ENCODE measurements at places on chromosomes 1 and 21.

GRCh38 chr1:37951041-37951782, 4.4 kb upstream of the INPP5B start:
- no peak for DNase-seq

GRCh38 chr1:46197964-46198811, at the start of gene POMGNT1:
TSS of gene POMGNT1 (minus strand) at chr1:46198434. CDS start at chr1:46197821, 613 bp downstream.
- peak; percentile 75 for DNase-seq

DNA sequence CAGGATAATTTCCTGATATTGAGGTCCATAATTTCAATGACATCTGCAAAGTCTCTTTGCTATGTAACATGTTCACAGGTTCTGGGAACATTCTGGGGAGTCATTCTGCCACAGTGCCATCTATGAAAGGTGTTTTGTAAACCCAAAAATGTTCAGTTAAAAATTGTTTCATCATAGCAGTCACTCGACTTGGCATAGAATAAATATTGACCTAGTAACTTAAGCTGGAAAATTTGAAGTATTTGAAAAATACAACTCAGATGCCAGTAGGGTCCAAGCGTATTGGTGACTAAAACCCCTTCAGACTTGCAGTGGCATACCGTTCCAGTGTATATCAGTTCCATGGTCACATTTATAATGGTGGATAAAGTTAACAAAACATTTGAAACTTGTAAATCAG, 6.8 kb downstream of the DESI2 start:
- DNase-seq = no peak

- no peak for DNase-seq
These were observed 49.1 kb upstream of the LAPTM5 start for GRCh38 chr1:30806381-30807317.

DNA sequence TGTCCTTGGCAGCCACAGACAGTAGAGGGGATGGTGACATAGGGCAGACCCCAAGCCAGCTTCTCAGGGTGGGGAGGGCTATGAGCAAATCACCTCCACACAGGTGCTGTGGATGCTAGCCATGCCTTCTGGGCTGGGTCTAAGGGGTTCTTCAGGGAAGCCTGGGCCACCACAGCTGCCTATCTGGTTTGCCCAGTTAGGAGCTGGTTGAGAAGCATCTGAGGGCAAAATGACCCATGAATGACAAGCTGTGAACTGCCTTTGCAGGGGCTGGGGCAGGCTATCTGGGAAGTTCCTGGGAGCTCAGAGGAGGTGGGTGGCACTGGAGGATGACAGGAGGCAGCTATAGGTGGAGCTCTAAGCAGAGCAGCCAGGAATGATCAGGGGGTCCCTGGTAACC, 10.1 kb upstream of the ARHGEF10L start:
- no peak for DNase-seq

GRCh38 chr1:47644212-47644573, 206.3 kb downstream of the FOXD2 start:
- DNase-seq = no peak

DNA sequence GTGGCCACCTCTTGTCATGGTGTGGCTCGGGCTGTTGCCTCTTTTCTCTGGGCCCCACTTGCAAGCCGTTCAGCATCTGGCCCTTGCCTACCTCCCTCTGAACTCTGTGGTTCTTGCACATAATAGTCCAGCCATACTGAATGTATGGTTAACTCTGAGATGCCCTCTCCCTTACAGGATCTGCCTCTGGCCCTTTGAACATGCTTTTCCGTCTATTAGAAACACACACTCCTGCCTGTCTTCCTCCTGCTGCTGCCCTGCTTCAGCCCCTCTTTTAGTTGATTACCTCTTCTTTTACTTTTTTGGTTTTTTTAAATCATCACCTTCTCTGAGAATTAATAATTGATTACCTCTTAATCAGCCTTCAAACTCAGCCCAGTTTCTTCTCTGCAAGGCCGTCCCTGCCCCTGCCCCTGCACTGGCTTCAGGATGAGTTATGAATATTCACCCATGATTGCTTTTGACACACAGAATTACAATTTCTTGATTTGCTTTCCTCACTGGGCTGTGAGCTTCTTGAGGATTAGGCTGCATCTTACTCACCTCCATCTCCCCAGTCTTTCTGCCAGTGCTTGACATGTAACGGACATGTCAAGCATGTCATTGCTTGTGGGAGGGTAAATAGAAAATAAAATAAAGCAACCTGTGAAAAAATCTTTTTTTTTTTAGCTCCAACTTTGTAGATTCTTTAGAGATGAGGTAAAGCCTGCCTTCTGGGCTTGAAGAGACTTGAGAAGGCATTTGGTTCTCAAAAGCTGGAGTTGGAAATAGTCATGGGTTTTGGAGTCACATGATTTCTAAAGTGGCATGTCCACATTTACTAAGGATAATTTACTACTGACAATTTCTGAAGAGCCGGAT, 158.3 kb downstream of the PLXNA2 start:
- DNase-seq = no peak

GRCh38 chr21:39834543-39834942, 32.7 kb upstream of the PCP4 start:
- DNase-seq = no peak

- no peak for DNase-seq
These were observed 1.0 kb upstream of the FAM89A start for GRCh38 chr1:231040800-231041718.

DNA sequence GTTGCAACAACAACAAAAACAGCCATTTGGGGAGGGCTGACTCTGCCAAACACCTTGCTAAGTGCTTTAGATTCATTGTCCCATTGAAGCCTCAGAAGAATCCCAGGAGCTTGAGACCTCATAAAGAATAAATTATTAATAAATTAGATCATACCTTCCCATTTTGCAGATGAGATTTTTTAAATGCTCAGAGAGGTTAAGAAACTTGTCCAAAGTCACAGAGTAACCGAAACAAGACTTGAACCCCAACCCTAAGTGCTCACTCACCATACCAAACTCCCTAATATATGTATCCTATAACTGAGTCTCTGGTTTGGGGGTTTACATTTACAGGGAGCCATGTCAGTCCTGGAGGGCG, 3.6 kb downstream of the CRYBG2 start:
- DNase-seq = no peak

- DNase-seq = no peak
These were observed 15.5 kb downstream of the FYB2 start for GRCh38 chr1:56803561-56804156.

DNA sequence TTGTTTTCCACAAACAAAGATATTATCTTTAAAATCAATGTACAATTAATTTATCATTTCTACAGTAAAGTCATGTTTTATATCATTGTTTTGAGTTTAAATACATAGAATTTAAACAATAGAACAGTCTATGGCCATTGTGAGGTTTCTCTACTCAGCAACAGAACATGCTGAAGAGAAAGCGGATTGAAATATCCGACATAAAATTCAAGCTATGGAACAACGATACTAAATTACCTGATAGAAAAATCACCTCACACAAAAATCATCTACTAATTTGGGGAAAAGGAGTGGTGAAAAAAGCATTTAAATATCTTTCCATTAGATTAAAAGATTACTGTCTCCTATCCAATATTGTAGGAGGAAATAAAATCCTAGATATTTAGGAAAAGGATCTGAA, 12.6 kb downstream of the CDKN2C start:
- no peak for DNase-seq

DNA sequence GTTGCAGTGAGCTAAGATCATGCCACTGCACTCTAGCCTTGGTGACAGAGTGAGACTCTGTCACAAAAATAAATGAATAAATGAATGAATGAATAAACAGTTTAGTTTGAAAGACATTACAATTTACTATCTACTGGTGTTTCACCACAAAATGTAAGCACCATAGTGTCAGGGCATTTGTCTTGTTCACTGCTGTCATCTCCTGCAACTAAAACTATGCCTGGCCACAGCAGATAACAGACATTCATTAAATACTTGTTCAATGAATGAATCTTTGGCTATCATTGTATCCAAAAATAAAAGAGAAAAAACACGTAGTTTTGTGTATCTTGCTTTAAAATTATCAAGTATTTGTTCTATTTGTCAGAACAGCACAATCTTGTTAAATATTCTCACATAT, 32.5 kb downstream of the SASS6 start:
- no peak for DNase-seq

GRCh38 chr1:118209648-118210047, 24.6 kb upstream of the SPAG17 start:
- DNase-seq = no peak

DNA sequence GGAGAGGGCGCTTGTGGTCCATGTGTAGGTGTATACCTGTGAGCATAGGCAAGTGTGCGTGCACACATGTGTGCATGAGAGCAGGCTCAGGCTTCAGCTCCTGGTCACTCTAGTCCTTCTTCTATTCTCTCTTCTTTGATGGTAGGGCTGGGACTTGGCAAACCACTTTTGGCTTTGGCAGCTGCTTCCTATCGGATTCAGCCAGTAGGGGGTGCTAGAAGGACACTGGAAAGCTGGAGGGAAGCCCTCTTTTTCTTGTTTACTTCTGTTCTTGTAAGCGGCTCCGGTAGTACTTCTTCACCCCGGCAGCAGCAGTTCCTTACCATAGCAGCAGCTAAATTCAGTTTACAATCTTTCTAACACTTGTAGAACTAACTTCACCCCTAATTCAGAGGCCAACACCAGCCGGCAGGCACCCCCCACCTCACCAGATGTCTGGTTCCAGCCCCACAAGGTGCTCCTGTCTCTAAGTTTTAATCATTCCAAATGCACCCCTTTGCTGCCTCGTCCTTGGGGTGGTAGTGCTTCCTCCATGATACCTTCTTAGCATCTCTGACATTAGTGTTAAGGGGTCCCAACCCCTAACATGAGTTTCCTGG, 25.1 kb downstream of the NENF start:
- DNase-seq = peak; percentile 22

DNA sequence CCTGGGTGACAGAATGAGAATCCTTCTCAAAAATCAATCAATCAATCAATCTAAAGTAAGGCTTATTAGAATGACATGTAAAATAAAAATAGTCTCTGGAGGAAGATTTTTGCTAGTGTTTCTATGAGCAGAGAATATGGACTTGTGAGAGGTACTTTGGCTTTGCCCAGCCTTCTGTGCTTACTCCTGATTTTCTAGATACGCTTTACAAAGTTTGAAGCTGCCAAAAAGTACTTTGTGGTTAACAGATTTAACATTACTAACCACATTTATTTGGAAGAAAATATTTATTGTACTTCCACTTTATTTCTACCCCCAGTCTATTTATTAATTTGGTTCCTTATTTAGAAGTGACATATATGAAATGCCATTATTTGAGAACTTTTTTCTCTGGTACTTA, 41.0 kb downstream of the CEP350 start:
- no peak for DNase-seq

- DNase-seq = no peak
These were observed 37.5 kb downstream of the DPH5 start for GRCh38 chr1:100988121-100988520.

GRCh38 chr1:109501644-109502363, 7.7 kb downstream of the AMIGO1 start:
- no peak for DNase-seq

- DNase-seq = no peak
These were observed 348.8 kb downstream of the RYR2 start for GRCh38 chr1:237390823-237391222.

- DNase-seq = no peak
These were observed 286.9 kb downstream of the KIF26B start for GRCh38 chr1:245441689-245442088.

GRCh38 chr1:153733970-153734369, 6.1 kb downstream of the INTS3 start:
- DNase-seq = no peak

- DNase-seq = no peak
These were observed 91.2 kb downstream of the TGFB2 start for GRCh38 chr1:218436346-218436745.

- no peak for DNase-seq
These were observed 23.0 kb upstream of the PRSS38 start for GRCh38 chr1:227792216-227793078.

GRCh38 chr1:174352883-174353608, 94.7 kb upstream of the GPR52 start:
- no peak for DNase-seq

DNA sequence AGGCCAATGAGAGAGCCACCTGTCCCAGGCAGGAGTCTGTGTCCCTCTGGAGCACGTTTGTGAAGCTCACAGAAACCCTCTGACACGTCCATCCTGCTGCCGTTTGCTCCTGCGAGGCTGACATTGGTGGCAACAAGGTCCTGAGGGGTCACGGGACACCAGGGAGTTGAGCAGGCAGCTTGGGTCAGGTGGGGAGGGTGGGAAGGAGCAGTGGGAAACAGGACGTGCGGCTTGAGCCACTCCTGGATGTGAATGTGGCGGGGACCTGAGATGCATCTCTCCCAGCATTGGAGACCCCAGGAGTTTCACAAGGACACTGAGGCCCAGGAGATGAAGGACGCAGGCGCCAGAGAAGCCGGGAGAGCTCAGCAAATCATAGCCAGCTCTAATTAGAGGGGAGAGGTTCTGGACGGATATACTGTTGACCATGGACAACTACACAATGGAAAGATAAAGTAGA, 149.0 kb downstream of the PEX14 start:
- no peak for DNase-seq

DNA sequence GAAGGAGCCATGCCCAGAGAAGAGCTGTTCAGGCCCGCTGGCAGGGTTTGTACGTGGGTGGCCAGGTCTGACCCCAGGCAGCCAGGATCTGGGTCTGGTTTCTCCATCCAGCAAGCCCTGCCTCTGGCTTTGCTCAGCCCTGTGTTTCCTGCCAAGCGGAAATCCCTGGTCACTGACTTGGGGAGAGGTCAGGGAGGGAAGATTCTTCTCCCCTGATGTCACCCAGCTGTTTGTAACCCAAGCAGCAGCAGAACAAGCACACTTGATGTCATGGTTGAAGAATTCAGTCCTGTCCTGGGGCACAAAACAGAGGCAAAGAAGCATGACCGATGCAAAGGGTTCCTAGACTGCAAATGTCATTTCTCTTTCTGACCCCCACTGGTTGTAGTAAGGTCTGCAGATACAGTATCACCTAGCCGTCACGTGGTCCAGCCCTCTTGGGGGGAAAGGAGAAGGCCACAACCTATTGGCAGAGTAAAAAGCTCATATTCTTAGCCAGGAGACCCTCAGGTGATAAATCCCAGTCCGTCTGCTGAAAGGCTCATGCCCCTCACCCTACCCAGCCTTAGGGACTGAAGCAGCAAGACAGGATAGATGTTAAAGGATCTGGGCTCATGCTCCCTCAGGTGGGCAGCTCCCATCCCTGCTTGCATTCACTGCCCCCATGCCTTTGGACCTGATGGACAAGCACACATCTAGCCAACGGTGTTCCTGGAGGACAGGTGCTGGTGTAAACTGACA, 120.9 kb downstream of the SYT2 start:
- no peak for DNase-seq

DNA sequence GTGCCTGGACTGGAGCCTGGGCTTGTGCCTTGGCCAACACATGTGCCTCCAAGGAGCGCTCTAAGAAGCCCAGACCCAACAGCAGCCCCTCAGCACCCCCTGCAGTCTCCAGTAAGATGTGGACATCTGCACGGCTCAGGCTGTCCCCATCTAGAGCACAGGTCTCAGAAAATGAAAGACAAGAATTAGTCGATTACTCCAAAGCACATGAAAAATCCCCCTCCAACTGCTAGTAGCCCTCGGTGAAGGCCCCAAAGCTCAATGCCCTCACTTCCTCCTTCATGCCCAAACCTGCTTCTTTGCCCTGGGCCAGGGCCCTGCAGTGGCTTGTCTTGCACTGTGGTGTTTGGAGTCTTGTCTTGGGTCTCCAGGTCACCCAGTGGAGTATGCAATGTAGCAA, 21.9 kb upstream of the ERO1B start:
- DNase-seq = no peak
